T-helper 17 cell (primary cell): ENCODE measurements at places on chromosomes 5 and 9.
A peak's percentile ranks its signal among the peaks of the same experiment; 100 is the strongest.

DNA sequence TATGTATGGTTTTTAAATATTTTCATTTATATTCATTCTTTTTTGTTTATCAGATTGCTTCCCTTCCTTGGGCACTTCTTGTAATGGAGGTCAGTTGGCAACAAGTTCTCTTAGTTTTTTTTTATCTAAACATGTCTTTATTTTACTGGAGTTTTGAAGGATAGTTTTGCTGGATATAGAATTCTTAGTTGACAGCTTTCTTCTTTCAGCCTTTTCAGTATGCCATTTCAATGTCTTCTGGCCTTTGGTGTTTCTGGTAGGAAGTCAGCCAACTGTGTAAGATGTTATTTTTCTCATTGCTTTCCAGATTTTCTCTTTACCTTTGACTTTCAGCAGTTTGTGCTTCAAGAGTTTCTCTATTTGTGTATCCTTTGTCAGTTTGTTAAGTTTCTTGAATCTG is 14.2 kb downstream of the SLC12A2 start:
- DNase-seq, result no peak

GRCh38 chr9:28234894-28235277 is 661.6 kb upstream of the C9orf72 start:
- no peak for DNase-seq

DNA sequence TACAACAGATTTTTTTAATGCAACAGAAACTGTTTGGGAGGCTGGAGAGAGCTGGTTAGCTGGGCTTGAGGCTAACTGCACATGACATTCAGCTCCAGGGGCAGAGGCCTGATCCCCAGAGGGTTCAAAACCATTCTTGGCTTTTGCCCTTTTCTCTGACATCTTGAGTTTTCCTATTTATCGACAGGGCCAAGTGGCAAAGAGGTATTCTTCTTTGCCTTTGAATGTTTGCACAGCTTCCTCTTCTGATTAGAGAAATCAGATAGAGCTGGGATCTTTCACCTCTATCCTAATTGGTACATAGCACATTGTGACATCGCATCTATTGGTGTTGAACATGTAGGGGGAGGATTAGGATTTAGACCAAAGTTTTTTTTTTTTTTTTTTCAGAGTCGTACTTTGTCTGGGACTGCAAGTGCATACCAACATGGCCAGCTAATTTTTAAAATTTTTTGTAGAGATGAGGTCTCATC is 143.7 kb downstream of the ACTBL2 start:
- no peak for DNase-seq

DNA sequence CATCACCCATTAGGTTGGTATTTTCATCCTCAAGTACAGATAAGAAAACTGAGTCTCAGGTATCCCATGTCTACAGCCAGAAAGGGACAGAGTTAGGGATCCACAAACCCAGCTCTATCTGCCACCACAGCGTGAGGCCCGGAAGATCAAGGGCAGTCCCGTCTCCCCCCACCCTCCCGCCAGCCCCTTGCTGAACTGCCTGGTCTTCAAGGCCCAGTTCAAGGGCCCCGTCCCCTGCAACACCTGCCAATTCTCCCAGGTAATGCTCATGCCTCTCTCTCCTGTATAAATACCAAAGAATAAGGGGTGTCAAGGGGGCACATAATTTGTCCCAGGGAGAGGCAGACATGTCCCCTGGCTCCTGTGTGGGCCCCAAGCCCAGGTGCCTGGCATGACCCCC is 50.7 kb downstream of the AK8 start:
- no peak for DNase-seq

- no peak for DNase-seq
These were observed 12.2 kb downstream of the FPGS start for GRCh38 chr9:127814619-127815511.

DNA sequence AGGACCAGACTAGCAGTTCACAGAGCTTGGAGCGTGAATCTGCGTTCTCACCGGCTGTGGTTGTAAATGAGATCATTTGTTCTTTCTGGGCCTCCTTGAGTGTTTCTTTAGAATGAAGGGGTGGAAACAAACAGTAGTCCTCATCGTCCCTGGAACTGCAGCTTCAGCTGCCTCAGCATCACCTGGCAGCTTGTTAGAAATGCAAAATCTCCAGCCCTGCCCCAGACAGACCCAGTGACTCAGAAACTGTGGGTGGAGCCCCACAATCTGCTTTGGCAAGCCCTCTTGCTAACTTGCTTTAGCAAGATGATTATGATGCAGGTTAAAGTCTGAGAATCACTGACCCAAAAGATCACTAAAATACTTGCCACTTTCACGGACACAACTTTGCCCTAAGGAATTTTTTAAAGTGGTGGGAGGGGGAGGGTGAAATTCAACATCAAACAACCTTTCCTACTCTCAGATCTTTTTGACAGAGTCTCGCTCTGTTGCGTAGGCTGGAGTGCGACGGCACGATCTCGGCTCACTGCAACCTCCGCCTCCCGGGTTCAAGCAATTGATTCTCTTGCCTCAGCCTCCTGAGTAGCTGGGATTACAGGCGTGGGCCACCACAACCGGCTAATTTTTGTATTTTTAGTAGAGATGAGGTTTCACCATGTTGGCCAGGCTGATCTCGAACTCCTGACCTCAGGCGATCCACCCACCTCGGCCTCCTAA is 86.0 kb downstream of the BRINP1 start:
- no peak for DNase-seq

DNA sequence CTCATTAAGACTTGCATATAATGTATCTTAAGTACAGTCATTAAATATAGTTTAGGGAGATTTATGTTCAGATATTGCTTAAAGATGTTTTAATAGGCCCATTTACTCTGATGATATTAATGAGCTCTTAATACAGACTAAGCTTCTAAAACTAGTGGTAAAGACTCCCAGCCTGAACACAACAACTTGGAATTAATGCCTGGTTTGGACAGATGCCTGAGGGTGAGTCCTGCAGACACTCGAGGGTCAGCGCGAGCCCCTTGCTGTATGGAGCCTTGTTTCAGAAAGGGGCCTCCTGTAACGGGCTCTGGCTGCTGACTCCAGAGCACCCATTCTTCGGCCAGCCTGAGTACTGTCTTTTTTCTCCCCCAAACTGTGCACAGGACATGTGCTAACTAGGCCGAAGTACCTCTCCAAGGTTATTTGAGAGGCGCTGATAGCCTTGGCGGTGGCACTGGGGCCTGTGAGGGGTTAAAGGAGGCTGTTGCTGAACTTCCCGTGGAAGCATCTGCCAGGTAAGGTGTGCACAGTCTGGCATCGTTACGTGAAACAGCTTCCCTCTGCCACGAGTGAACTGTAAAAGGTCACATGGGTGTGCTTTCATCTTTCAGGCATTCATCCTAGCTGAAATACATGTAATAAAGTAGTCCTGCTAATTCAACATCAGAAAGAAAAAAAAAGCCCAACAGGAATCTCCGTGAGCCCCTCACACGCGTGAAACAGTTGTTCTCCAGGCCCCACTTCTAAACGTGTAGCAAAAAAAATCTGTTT is 113.4 kb downstream of the MVB12B start:
- DNase-seq, result no peak

DNA sequence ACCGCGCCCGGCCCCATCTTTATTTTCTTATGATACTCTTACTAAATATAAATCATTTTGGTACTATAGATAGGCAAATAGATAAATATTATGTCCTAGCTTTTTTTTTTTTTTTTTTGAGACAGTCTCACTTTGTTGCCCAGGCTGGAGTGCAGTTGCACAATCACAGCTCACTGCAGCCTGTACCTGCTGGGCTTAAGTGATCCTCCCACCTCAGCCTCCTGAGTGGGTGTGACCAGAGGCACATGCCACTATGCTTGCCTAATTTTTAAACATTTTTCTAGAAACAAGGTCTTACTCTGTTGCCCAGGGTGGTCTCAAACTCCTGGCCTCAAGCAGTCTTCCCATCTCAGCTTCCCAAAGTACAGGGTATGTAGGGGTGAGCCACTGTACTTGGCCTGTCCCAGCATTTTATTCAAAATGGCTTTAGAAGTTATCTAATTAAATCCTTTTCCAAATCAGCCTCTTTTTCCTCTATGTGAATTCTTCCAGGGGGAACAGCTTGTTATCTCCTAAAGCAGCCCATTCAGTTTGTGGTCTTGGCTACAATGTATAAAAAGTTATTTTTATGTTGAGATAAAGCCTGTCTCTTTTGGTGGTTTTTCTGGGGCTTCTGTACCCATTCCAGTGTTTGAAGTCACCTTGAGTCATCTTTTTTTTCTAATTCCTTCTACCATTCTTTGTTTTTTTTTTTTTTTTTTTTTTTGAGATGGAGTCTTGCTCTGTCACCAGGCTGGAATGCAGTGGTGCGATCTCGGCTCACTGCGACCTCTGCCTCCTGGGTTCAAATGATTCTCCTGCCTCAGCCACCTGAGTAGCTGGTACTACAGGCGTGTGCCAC is 12.1 kb downstream of the MELK start:
- DNase-seq, result no peak

GRCh38 chr5:75601996-75602395 is 9.3 kb upstream of the ANKDD1B start:
- no peak for DNase-seq

DNA sequence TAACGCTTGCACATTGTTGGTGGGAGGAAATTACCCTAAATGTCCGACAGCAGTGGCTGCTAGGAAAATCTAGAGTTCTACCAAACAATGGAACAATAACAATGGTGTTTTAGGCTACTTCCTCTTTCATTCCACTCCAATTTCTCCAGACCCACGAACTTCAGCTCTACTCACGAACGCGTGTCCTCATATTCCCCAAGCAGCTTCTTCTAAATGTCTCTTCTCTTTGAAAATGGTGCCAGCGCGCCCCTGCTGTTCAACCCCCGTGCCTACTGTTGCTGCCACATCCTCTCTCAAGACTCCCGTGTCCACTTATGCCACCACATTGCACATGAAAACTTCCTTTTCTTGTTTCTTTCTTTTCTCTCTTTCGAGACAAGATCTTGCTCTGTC is 25.6 kb downstream of the OR2V2 start:
- peak; percentile 66 for DNase-seq

DNA sequence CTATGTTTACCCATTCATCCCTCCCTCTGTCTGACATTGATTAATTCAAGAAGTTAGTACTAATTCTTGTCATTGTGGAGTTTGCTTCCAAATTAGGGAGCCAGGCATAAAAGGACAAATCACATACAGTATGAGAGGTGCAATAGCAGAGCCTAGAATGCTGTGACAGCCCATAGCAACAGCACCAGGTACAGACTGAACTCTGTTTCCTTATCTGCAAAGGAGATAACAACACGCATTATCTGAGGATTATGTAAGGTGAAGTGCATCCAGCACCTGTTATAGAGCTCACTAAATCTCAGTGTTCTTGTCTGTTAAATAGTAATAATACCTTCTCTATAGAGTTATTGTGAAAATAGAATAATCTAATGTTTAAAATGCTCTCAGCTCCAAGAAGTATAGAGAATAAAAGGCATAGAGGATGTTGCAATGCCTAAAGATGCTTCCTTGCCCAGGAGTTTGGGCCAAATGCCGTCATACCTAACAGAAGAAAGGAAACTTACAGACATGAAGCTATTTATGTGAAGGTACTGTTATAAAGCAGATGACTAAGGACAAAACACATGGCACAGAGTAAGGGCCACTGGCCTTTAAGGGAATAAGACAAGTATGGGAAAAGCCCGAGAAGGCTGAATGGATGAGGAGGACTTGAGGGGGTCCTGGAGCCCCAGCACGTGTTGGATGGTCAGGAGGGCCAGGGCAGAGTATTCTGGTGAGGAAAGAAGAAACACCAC is 214.5 kb downstream of the ATP10B start:
- no peak for DNase-seq
